ENCODE measurements at places on chromosomes 4 and X. TPM values are rescaled to one million over a fixed set of nuclear protein-coding genes. Genes with fewer than 3 reads are reported as not detected.

ZFP42 gene
- not detected for total RNA-seq

KLHL13 gene
- 0.13 TPM for total RNA-seq

DNA sequence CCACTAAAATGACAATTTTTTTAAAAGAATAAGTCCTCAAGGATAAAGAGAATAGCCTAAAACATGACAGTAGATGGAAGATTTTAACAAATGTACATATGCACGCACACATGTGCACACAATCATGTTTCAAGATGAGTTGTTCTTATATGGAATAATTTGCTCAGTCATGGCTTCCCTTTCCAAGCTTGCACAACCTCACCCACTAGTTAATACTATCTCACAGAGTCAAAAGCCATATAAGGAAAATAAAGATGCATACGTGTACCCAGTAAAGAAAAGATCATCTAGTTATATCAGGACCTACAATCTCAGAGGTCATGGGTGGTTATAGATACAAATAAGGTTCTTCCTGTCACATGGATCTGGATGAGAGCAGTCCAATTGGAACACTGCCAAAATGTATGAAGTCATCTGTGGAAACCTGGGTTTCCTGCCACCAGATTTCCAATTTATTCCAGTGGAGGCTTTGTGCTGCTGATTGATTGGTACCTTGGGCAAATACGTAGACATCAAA, 56.1 kb downstream of the FAM13A start:
- DNase-seq, result peak; percentile 58

GRCh38 chr4:54063229-54063628, 1.2 kb downstream of the CHIC2 start:
- DNase-seq, result peak; percentile 31

DNA sequence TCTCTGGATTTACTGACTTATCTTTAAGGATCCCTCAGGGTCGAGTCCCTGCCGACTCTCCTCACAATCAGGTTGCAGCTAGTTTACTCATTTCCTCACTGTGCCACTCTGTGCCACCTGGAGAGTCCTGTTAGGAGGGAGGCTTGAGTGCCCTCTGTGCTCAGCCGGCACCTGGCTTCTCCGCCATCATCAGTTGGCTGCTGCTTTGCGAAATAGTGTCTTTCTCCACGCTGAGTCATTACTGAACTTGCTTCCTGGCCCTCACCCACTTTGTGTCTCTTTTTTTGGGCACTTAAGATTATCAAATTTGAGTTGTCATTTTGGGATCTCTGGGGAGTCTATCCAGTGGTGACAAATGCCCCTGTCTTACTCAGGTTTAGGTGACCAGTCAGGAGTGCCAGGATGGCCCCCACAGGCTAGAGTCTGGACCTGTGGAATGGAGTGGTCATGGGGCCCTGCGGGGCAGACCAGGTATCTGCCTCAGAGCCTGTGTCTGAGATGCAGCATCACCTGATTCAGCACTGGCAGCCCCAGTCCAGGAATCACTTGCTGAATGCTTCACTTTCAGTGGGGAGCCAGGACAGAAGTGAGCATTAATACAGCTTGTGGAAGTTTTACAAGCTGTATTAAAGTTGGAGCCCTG, 37.7 kb downstream of the JADE1 start:
- DNase-seq, result no peak

DNA sequence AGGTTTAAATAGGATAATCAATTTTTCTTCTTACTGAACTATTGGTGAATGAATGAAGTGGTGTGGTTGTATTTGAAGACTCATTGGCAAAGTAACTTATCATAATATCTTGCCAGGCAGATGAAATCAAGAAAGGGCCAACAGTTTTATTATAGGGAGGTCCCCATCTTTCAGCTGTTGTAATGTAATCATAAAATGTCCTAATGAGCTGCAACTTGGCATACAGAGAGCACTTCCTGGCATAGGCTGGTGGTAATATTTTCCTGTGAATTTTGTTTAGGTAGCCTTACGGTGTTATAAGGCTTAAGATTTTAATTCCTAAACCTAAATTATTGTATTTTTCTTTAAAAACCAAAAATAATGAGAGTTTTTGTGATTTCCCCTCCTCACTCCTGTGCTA, 17.5 kb downstream of the FHIP1A start:
- DNase-seq, result no peak

EGFL6 gene
- not detected for total RNA-seq

DNA sequence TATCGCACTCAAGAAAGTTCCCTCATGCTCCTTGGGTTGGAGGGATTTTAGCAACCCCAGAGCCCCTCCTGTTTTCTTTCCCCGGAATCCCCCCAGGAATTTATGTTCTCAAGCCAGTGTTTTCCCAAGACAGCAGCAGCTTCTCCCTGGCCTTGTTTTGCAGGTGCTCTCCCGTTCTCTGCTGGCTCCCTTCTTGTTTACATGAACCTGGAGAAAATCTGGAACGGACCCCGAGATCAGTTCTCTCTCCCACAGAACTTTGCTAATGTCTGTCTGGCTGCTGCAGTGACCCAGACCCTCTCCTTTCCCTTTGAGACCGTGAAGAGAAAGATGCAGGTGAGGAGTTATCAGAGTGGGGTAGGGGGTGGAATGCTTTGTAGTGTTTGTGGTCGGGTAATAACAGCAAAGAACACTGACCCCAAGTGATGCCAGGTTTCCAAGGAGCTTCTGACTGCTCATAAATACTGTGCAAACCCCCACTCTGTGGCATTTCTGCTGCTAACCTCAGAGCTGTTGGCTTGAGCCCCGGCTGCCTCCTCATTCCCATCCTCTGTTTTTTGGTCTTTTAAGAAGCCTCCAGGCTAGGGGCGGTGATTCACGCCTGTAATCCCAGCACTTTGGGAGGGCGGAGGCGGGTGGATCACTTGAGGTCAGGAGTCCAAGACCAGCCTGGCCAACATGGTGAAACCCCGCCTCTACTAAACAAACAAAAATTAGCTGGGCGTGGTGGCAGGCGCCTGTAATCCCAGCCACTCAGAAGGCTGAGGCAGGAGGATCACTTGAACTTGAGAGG, 11.1 kb downstream of the SLC25A43 start:
- DNase-seq, result peak; percentile 70

- DNase-seq, result no peak
Measured at GRCh38 chr4:12375805-12376204, 947.1 kb upstream of the HS3ST1 start.

DNA sequence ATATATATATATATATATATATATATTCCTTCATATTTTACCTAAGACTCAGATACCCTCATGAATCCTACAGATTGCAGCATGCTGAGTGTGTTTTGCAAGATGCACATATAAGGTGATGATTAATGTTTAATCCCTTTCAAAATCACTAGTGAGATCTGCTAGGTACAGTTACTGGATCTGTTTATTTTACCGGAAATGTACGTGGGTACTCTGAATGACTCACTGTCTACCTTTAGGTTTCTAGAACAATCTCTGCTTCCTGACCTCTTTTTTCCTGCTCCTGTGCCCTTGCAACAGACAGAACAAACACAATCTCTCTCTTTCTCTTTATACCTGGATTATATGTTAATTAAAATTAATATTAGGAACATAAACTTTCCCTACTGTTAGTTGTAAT, 379.6 kb downstream of the FAM133A start:
- DNase-seq, result peak; percentile 18

DNA sequence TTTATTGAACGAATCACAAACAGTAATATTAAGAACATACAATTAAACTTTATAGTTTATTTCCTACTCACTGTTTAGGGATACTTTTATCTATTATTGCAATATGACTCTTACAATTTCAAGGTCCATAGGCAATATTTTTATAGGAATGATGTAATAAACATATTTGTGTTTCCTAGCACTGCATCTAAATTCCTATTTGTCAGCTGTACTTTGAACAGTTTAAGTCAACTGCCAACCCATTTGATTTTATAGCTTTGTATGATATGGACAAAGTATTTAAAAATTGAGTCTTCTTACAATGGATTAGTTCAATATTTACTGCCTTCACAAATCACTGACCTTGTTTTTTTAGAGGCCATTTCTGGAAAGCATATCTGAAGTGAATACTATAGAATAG, 199.3 kb downstream of the PCDH7 start:
- no peak for DNase-seq

ENPEP gene
- total RNA-seq, result 0.61 TPM

- no peak for DNase-seq
Measured at GRCh38 chrX:152445926-152446325, 5.2 kb downstream of the GABRA3 start.

DNA sequence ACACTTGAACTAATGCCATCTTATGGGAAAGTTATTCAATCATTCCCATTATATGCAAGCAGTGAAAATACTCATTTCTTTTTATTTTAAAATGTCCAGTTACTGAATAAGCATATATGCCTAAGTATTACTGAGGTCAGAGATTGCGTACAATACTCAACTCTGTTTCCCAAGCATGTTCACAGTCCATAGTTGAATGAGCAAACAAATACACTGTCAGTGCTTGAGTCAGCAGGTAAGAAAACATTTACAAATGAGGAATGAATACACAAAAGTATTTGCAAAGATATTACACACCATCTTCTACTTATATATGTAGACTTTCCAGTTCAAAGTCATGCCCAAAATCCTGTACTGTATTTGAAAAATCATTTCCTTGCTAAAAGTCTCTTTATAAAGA, 74.1 kb downstream of the TSPAN5 start:
- no peak for DNase-seq

GRCh38 chrX:119692191-119693039, 553 bp downstream of the SEPTIN6 start:
- no peak for DNase-seq

ESX1 gene
- not detected for total RNA-seq

DNA sequence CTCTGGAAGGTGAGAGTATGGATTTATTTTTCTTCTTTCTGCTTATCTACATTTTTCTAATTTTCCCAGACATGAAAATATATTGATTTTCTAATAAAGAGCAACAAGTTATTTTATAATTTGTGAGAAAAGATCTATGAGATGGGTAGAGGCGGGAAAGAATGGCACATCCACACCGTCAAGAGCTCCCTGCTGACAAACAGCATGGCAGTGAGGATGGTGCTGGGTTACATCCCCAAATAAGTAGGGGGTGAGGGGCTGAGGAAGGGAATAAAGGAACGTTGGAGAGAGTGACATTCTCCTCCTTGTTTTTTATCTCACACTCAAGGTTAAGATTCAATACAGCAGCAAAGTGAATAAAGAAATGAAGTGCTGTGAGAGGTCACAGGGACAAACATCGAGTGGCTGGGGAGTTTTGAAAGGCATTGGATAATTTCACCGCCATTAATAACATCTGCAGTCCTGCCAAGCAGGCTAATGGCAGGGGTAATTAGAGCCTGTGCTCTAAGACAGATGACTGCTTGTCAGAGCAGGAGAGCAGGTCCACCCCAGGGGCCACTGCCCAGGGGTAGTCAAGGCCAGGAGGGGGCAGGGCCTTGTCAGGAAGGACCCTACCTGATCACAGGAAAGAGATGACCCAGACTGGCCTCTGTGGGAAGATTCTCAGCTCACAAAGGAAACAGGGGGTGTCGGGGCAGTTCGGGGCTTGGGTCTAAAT, 323.8 kb downstream of the FBXW7 start:
- no peak for DNase-seq

DNA sequence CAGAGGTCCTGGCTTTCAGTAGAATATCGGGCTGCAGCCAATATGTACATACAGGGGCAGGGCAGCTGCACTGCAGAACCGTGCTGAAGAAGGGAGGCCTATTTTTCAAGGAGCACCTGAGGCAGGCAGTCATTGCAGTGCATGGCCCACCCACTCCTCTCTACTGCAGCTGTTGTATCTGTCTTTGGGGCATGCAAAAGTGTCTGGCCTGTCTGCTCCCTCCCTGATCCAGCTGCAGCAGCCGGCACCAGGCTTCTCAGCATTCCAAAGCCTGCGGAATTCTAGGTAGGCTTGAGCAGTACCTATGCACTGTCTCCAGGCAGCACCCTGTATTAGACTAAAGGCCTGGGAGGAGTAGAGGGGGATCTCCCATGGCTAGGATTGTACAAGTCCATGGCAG, 415.2 kb upstream of the MAGEB16 start:
- no peak for DNase-seq

DNA sequence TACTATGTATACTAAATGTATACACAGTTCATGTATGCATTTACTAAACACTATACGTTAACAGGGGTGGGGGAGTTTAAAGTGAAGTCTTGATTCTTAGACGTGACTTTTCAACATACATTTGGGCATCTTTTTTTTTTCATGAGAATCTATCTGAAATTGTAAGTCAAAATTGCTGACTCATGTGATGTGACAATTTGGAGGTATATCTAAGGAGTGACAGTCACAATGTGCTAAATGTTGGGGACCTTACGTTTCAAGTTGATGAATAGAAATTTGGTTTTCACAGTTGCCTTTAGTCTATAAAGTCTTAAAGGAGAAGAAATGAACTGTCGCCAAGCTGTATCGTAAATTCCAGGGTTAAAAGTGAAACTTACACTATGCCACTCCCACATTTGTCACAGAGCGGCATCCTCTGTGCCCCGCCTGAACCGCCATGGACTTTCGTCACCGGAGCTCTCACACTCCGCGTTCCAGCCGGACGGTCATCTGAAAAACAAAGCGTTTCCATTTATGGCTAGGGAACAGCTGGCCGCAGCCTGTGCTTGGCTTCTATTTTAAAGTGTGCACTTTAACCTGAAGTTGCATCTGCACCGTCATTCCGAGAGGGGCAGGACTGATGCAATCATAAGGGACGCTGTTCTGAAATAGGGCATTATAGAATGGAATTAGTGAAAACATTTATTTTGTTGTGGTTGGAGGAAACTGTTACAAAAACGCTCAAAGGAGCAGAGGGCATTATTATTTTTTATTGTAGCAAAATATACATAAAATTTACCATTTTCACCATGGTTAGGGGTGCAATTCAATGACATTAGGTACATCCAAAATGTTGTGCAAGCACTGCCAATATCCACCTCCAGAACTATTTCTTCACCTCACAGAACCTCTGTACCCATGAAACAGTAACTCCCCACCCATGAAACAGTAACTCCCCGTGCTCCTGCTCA, 30.9 kb downstream of the PDLIM3 start:
- peak; percentile 60 for DNase-seq

DNA sequence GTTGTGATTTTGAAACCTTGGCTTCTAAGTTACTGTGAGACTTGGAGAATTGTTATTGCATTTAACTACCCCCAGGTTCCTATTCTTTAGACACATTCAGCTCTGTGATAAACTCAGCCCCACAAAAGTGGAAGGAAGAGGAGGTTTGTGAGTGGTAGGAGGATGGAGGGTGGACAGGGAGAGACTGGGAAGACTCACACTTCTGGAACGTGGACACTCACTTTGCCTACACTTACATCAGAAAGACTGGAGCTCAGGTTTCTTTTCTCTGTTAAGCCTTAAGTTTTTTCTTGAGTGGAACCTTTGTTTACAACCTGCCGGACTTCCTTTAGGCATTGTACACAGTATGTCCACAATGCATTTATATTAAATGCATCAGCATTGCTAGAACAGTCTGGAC, 99.0 kb downstream of the AREG start:
- DNase-seq, result no peak

TCEANC gene
- 0.53 TPM for total RNA-seq

MTNR1A gene
- total RNA-seq, result not detected
